Suppressor macrophage treated with lipopolysaccharide for 4 hours (primary cell): ENCODE measurements at places on chromosomes 3 and 15.

DNA sequence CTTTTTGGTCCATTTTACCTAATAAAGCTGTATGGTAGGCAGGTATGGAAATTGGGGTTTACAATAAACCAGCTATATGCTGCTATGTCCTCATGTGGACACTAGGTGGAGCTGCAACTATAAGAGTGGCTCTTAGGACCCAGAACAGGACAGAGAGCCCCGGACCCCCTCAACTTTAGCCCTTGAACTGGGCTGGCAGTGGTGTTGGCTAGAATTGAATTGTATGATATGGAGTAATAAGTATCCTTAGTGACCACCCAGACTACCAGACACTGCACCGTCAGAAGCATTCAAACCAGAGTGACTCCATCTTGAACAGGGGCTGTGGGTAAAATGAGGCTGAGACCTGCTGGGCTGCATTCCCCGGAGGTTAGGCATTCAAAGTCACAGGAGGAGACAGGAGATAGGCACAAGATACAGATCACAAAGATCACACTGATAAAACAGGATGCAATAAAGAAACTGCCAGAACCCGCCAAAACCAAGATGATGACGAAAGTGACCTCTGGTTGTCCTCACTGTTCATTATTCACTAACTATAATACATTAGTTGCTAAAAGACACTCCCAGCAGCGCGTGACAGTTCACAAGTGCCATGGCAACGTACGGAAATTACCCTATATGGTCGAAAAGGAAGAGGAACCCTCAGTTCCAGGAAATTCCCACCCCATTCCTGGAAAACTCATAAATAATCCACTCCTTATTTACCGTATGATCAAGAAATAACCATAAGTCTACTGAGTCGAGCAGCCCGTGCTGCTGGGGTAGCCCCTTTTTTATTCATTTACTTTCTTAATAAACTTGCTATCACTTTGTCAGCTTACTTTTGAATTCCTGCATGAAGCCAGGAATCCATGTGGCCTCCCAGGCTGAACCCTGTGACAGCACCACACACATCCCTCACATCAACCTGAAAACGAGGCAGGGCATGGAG is 68.7 kb upstream of the BLM start:
- DNase-seq = peak; percentile 95

DNA sequence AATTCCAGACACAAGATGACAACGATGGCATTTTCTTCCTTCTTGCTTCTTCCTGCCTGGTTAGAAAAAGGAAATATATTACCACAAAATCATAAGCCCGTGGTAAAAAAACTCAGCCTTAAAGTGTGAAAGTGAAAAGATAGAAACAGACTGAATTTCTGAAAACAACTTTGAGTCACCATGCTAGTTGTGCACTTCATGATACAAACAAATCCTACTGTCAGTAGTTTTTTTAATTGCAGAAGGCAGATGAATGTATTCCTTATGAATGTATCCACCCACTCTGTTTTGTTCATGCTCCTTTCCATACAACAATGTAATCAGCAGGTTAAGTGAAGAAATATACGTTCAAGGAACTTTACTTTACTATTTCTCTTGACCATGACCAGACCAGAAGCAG is 1144.7 kb downstream of the OTOL1 start:
- no peak for DNase-seq

- no peak for DNase-seq
Measured at GRCh38 chr15:48936666-48937065, 27.1 kb downstream of the SHC4 start.

DNA sequence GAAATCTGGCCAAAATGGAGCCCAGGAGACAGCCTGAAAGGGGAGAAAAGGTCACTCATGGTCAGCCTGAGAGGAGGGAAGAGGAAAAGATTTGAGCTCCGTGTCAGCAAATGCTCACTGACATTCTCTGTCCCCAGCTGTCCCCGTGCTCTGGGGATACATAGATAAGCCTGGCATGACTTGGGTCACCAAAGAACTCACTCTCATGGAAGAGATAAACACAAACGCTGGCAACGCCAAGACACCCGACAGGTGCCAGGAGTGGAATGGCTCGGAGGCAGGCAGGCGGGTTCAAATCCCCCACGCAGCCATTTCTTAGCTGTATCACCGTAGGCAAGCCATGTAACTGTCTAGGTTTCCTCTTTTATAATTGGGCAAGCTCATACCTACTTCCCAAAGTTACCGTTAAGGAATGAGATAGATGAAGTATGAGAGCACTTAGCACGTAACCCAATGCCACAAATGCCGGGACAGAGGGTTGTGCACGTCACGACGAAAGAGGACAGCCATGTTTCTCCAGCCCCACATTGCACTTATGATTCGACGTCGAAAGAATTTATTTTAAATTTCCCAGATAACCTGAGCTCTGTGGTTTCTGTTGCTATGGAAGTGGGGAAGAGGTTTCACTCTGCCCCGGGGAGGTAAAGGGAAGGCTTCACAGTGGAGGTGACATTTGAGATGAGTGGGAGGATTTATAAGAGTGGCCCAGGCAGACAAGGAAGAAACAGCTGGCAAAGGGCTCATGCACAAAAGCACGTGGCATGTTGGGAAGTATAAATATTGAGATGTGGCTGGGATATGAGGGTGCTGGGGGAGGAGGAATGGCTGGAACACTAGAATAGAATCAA is 41.4 kb upstream of the TSEN2 start:
- no peak for DNase-seq

- DNase-seq = no peak
Measured at GRCh38 chr3:42489116-42489936, 13.1 kb upstream of the VIPR1 start.

GRCh38 chr15:68637767-68638404 is 59.1 kb downstream of the CORO2B start:
- no peak for DNase-seq

GRCh38 chr15:32856753-32857152 is 138.9 kb downstream of the GREM1 start:
- DNase-seq = no peak

GRCh38 chr15:100002086-100002620 is 268.9 kb upstream of the LYSMD4 start:
- no peak for DNase-seq

DNA sequence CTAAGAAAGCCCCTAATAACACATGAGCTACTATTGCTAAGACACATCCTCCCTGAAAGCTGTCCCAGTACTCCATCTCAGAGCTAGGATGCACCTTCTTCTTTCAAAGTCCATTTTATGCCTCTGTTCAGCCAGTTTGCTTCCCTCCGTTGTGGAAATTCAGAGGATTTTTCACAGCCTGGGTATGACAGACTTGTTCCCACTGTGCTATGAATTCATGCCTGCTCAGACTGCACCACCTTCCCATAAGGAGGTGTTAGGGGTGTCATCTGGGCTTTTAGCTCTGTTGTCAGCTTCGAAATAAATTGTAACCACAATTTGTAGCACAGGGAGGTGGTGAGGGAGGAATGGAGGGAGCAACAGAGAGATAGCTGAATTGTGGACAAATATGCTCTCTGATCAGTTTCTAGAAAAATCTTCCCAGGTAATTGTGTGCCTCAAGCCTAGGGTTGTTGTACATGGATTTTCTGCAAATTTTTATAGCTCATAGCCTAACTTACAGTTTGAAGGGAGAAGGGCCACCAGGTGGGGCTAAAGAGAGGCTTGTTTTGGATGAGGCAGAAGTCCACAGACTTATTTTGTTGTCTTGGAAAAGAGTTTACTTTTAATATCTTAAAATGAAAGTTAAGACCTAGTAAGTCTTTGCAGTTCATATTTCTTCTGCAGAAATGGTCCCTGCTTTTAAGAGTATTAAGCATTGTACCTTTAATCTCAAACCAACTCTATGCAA is 462.0 kb downstream of the PDCD6IP start:
- peak; percentile 76 for DNase-seq

DNA sequence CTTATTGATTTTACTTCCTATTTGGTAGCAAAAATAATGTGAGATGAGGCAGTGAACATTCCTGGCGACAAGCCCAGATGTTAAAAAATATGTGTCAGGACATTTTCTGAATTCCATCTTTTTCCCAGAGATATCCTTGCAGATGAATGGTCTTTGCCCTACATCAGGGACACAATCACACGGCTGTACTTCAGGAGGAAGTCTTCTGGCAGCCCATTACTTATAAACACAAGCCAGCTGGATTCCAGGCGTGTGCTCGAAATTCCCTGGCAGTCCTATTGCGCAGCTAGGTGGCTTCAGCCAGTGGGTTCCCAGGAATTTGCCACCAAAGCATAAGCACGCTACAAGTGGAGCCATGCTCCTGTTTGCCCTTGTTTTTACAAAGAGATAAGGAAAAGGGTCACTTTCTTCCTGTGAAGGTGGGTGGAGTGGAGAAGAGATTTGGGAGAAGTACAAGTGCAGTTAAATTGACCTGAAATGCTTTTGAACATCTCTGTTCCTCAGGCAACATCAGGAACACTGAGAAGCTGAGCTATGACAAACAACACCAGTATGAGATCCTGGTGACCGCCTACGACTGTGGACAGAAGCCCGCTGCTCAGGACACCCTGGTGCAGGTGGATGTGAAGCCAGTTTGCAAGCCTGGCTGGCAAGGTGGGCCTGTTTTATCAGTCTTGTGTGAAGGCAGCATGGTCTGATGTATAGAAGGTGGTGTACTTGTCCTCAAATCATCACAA is 257.1 kb upstream of the TRIM42 start:
- no peak for DNase-seq

DNA sequence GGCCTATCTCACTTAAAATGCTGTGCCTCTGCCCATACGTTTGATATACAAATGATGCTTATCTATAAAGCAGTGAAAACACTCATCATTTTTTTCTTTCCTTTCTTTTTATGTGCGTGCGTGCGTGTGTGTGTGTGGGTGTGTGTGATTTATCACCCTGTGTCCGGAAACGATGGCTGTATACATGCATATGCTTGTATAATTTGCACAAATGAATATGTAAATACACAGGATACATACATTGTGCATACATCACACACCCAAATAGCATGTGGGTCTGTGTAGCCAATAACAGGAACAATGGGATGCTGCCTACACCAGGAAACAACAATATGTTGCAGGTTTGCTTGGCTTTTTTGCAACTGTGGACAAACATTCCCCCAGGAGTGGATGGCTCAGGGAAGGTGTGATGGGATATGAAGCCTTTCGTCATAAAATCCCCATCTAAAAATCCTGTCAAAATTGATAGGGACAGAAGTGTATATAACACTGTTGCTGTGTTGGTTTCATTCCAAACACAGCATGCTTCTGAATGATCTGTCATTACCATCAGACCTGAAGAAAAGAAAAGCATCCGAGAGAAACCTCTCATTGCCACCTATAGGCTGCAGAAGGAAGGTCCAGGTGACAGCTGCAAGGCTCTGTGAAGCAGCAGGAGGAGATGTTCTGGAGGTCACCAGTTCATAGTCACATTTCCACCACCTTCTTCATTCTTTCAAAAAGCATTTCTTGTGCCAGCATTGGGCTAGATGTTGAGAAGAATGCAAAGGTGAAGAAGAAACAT is 503.9 kb upstream of the NR2F2 start:
- no peak for DNase-seq

GRCh38 chr15:90686435-90687218 is 30.5 kb upstream of the BLM start:
- DNase-seq = peak; percentile 46

GRCh38 chr3:61571516-61572336 is 10.4 kb downstream of the PTPRG start:
- no peak for DNase-seq

DNA sequence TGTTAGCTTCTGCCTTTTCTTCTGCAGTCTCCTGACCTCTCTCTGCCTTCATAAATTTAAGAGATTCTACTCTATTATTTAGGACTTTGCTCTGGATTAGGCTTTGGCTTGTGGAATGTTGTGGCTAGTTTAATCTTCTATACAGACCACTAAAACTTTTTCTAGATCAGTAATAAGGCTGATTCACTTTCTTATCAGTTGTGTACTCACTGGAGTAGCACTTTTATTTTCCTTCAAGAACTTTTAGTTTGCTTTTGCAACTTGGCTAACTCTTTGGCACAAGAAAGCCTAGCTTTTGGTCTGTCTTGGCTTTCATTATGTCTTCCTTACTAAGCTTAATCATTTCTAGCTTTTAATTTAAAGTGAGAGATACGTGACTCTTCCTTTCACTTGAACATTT is 265.5 kb upstream of the TBC1D5 start:
- DNase-seq = no peak

GRCh38 chr15:62124176-62124972 is 40.7 kb downstream of the C2CD4B start:
- DNase-seq = peak; percentile 71

GRCh38 chr15:41952013-41952563 is 20.3 kb downstream of the EHD4 start:
- no peak for DNase-seq

DNA sequence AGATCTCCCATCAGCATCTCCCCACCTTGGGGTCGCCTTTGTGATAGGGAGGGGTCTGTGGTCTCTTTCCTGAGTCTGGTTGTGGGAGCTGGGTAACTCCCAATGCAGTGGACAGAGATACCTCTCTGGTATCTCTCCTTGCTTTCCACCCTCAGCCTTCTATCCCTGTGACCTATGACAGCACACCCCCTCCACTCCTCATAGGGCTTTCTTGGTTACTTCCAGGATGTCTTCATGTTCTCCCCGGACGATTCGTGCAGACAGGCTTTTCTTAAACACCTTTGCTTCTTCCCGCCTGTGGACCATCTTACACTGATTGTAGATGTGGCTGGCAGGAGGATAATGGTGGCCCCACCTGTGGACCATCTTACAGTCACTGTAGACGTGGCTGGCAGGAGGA is 14.2 kb upstream of the NRROS start:
- DNase-seq = peak; percentile 40

DNA sequence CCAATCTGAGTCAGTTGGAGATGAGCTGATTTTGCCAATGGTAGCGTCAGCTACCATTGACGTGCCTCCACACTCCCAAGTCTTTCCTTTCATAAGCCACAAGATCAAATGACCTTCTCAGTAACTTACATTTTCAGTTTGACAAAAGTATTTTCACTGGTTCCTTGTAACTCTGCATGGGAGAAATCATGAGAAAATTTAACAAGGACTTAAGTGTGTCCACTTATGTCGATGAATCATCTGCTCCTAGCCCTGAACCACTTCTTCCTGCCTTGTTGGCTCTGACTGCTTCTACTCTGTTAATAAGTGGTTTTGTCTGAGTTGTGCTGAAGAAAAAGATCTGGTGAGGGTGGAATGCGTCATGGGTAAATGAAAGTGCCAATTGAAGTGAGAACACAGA is 101.2 kb downstream of the NFKBIZ start:
- DNase-seq = peak; percentile 64

- peak; percentile 44 for DNase-seq
Measured at GRCh38 chr15:48507416-48508065, 138.0 kb downstream of the FBN1 start.

GRCh38 chr3:25663347-25663868 is 1.3 kb downstream of the TOP2B start:
- peak; percentile 41 for DNase-seq

GRCh38 chr15:28888900-28889299 is 3.1 kb downstream of the APBA2 start:
- no peak for DNase-seq

- peak; percentile 94 for DNase-seq
Measured at GRCh38 chr3:58217209-58217811, 6.5 kb upstream of the DNASE1L3 start.

GRCh38 chr3:151899996-151900395 is 26.6 kb downstream of the SUCNR1 start:
- peak; percentile 40 for DNase-seq
